Activated CD4-positive, alpha-beta T cell treated with anti-CD3 and anti-CD28 coated beads, Interleukin-2, amount 10 ng/mL, durations not matched to agents 7 days and 5 days (primary cell): ENCODE measurements at places on chromosomes 11 and 22.
A peak's percentile ranks its signal among the peaks of the same experiment; 100 is the strongest.

- H3K36me3 ChIP-seq = no peaks in the 10 kb centered on the region
- DNase-seq = no peak
- no peak overlapping the region for H3K27ac ChIP-seq
- H3K27me3 ChIP-seq = peaks cover 15% of the 10 kb centered on the region
These were observed 28.0 kb downstream of the ZC3H12C start for GRCh38 chr11:110121204-110121603.

- no peak for DNase-seq
- H3K36me3 ChIP-seq = peaks cover 31% of the 10 kb centered on the region
- H3K27me3 ChIP-seq = no peaks in the 10 kb centered on the region
- no peaks in the 10 kb centered on the region for H3K4me1 ChIP-seq
- H3K4me3 ChIP-seq = no peak overlapping the region
- no peak overlapping the region for H3K27ac ChIP-seq
These were observed 42.9 kb downstream of the AMPD3 start for GRCh38 chr11:10498022-10498400.

GRCh38 chr11:123438131-123438627 is 8.1 kb downstream of the GRAMD1B start:
- H3K27me3 ChIP-seq = no peaks in the 10 kb centered on the region
- peak overlapping the region; percentile 68 for H3K27ac ChIP-seq
- H3K4me3 ChIP-seq = peak overlapping the region; percentile 5
- no peak for DNase-seq
- peaks cover 66% of the 10 kb centered on the region for H3K36me3 ChIP-seq

DNA sequence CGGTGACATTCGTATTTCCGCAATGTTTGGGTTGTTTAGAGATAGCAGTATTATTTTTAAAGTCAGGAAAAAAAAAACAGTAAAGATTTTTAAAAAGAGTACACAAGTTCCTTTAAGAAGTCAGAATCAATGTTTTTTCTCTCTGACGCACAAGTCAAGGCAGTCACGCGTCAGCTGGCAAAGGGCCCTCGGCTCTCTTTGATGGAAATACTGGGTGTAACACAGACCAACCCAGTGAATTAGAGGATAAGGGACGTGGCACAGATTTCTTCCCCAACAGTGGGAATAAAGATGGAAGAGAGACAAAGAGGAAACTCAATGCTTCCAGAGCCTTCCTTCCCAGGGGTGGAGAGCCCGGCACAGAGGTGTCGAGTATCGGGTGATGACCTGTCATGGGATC is 13.4 kb downstream of the ASCC2 start:
- no peak for DNase-seq
- H3K27ac ChIP-seq = no peak overlapping the region
- H3K4me1 ChIP-seq = peaks cover 19% of the 10 kb centered on the region
- no peak overlapping the region for H3K4me3 ChIP-seq
- no peaks in the 10 kb centered on the region for H3K27me3 ChIP-seq

DNA sequence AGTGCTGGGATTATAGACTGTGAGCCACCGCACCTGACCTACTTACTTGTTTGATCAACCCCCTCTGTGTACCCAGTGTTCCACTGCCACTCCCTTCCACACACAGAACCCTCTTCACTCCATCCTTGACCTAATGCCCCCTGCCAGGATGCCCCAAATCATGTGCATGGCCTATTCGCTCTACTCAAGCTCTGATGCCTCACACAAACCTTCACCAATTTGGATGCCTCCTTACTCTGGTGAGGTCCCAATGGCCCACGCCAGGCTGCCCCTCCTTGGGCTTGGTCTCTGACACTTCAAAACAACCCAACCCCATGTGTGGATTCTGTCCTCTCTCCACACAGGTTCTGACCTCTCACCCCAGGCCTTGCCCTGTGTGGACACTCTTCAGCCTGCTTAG is 9.4 kb upstream of the PSMC3 start:
- no peaks in the 10 kb centered on the region for H3K36me3 ChIP-seq
- H3K27ac ChIP-seq = no peak overlapping the region
- DNase-seq = no peak
- no peaks in the 10 kb centered on the region for H3K4me1 ChIP-seq

- no peaks in the 10 kb centered on the region for H3K36me3 ChIP-seq
- peaks cover 6% of the 10 kb centered on the region for H3K27me3 ChIP-seq
- DNase-seq = no peak
- H3K4me3 ChIP-seq = no peak overlapping the region
- H3K27ac ChIP-seq = no peak overlapping the region
These were observed 107.3 kb upstream of the LMO1 start for GRCh38 chr11:8370812-8371515.

DNA sequence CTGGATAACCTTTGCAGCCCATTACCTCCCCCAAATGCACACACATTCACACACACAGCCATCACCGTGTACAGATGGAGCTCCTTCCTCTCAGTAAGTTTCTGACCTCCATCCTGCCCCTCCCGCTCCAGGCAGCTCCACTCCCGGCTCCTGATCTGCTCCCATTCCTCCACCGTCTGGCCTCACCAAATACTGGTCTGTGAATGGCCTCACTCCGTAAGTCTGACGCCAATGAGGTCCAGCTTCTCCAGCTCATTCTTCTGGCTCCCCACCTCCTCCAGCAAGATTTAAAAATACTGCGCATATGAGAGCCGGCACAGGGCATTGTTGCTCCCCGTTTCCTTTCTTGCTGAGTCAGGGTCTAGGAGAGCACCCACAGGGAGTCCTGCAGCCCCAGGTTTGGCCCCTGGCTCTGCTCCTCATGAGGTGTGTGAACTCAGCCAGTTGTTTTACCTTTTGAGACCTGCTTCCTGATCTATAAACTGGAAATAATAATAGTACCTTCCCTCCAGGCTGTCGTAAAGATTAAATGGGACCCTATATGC is 14.0 kb upstream of the TUB start:
- no peaks in the 10 kb centered on the region for H3K36me3 ChIP-seq
- no peak overlapping the region for H3K4me3 ChIP-seq
- H3K4me1 ChIP-seq = no peaks in the 10 kb centered on the region
- no peak for DNase-seq
- peaks cover 3% of the 10 kb centered on the region for H3K27me3 ChIP-seq
- H3K27ac ChIP-seq = no peak overlapping the region

DNA sequence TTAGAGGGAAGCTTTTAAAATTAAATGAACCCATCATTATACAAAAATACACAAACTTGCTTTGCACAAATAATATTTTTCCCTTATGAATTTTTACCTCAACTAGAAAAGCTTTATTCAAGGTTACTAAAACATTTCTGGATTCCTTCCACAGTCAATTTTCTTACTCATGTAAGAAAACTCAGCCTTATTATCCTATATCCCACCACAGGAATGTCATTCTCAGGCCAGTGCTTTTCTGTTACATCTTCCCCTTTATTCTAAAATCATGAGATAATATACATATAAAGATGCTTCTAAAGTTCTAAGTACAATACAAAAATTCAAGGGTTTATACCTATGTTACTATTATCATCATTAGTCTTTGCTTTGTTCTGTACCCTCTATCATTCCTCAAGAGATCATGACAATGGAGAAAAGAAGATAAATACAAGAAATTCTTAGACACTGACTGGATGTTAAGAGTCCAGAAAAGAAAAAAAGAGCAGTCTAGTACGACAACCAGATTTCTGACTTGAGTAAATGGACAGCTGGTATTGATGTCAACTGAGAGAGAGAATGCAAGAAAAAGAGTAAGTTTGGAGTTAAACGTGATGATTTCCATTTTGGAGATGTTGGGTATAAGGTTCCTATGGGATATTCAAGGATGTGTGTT is 60.3 kb downstream of the MTMR2 start:
- H3K36me3 ChIP-seq = no peaks in the 10 kb centered on the region
- peaks cover 1% of the 10 kb centered on the region for H3K4me1 ChIP-seq
- H3K27me3 ChIP-seq = no peaks in the 10 kb centered on the region

DNA sequence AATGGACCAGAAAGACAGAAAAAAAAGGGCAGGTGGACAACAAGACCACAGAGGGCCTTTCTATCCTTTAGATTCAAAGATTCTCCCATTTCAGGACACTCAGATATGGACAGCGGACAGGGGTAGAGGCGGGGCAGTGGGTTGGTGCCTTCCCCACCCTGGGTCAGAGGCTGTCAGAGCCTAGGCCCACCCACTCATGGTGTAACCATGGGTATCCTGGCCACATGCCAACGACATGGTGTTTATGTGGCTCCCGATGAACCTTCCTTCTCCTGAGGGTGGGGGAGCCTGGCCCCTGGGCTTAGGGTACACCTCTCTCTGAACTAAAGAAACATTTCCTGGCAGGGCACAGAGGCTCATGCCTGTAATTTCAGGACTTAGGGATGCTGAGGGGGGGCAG is 14.3 kb upstream of the P2RY2 start:
- H3K27me3 ChIP-seq = peaks cover 21% of the 10 kb centered on the region
- H3K4me1 ChIP-seq = peaks cover 6% of the 10 kb centered on the region
- H3K36me3 ChIP-seq = no peaks in the 10 kb centered on the region
- H3K4me3 ChIP-seq = no peak overlapping the region
- DNase-seq = no peak
- no peak overlapping the region for H3K27ac ChIP-seq

- H3K4me3 ChIP-seq = no peak overlapping the region
- no peaks in the 10 kb centered on the region for H3K27me3 ChIP-seq
- no peak overlapping the region for H3K27ac ChIP-seq
- no peak for DNase-seq
These were observed 92.5 kb downstream of the C11orf87 start for GRCh38 chr11:109514313-109515018.

- no peaks in the 10 kb centered on the region for H3K36me3 ChIP-seq
- no peak for DNase-seq
- no peak overlapping the region for H3K27ac ChIP-seq
These were observed 188.9 kb downstream of the ST3GAL4 start for GRCh38 chr11:126544108-126545056.

GRCh38 chr11:109197656-109198055 is 224.3 kb upstream of the C11orf87 start:
- H3K27me3 ChIP-seq = no peaks in the 10 kb centered on the region
- H3K36me3 ChIP-seq = no peaks in the 10 kb centered on the region
- no peak for DNase-seq
- H3K4me1 ChIP-seq = no peaks in the 10 kb centered on the region
- no peak overlapping the region for H3K27ac ChIP-seq
- H3K4me3 ChIP-seq = no peak overlapping the region

- no peak for DNase-seq
- H3K27ac ChIP-seq = no peak overlapping the region
- no peaks in the 10 kb centered on the region for H3K4me1 ChIP-seq
These were observed 147.5 kb downstream of the DSCAML1 start for GRCh38 chr11:117649296-117650055.
